ENCODE measurements at places on chromosomes 2 and 18. TPM values are rescaled to one million over a fixed set of nuclear protein-coding genes. Genes with fewer than 3 reads are reported as not detected.

Gene RAB17
- not detected for total RNA-seq

Gene GALNT13
- 0.26 TPM for total RNA-seq

Gene GPR45
- not detected for total RNA-seq

Gene DSG1
- not detected for total RNA-seq

Gene DNAH6
- 0.83 TPM for total RNA-seq

Gene GRHL1
- 0.43 TPM for total RNA-seq

All from activated naive CD8-positive, alpha-beta T cell treated with anti-CD3 and anti-CD28 coated beads, Interleukin-2, amount 10 ng/mL, durations not matched to agents 7 days and 5 days (primary cell).